Motor neuron (in vitro differentiated cells): ENCODE measurements at places on chromosomes 4 and X. TPM values are rescaled to one million over a fixed set of nuclear protein-coding genes. Genes with fewer than 3 reads are reported as not detected.

GRCh38 chr4:1415681-1415981 is 9.4 kb upstream of the NKX1-1 start:
- no peak for ATAC-seq

- ATAC-seq = no peak
Observed at GRCh38 chr4:13452927-13453579, 31.1 kb downstream of the RAB28 start.

DNA sequence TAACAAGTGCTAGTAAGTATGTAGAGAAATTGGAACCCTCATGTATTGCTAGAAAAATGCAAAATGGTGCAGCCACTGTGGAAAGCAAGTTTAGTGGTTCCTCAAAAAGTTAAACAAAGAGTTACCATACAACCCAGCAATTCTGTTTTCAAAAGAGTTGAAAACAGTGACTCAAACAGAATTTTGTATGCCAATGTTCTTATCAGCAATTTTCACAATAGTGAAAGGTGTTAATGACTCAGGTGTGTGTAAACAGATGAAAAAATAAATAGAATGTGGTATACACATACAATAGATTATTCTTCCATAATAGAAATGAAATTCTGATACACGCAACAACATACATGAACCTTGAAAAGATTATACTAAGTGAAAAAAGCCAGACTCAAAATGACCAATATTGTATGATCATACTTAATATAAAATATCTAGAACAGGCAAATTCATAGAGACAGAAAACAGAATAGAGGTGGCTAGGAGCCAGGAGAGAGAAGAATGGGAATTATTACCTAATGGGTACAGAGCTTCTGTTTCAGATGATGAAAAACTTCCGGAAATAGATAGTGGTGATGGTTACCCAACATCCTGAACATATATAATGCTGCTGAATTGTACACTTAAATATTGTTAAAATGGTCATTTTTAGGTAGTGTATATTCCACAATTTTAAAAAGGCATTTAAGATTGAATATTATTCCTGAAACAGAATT is 51.6 kb downstream of the WDFY3 start:
- ATAC-seq = no peak

DNA sequence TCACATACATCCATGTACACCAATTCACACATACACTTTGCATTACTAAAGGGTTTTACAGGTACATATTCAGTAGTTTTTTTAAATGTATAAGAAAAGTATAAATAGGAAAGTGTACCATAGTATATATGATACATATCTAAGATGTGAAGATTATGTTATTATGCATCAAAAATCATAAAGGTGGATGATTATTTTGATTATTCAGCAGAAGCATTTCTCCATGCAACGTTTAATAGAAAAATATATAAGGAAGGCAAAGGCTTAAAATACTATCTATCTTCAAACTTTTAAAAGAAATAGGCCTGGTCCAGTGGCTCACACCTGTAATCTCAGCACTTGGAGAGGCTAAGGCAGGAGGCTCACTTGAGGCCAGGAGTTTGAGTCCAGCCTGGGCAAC is 133.5 kb upstream of the KLF3 start:
- no peak for ATAC-seq

- no peak for ATAC-seq
Observed at GRCh38 chr4:169327951-169328350, 57.2 kb upstream of the SH3RF1 start.

- ATAC-seq = no peak
Observed at GRCh38 chrX:152638443-152638904, 779 bp downstream of the GABRQ start.

GRCh38 chr4:1365271-1366178 is 18.5 kb downstream of the UVSSA start:
- no peak for ATAC-seq

The RASGEF1B gene
- total RNA-seq = 39.6 and 44.0 TPM in 2 replicates

- ATAC-seq = no peak
Observed at GRCh38 chr4:119040694-119041185, 94.9 kb upstream of the MYOZ2 start.

The FMR1NB gene
- not detected in 2 replicates for total RNA-seq
